Activated CD4-positive, CD25-positive, alpha-beta regulatory T cell treated with anti-CD3 and anti-CD28 coated beads, Interleukin-2, amount 50 U/mL, for 16 hours (primary cell): ENCODE measurements at places on chromosomes 7 and 10.

GRCh38 chr10:75358835-75359421 lies 42.6 kb downstream of the ZNF503 start:
- no peak for DNase-seq

- no peak for DNase-seq
Observed at GRCh38 chr7:94656925-94657731, 1.2 kb upstream of the SGCE start.

DNA sequence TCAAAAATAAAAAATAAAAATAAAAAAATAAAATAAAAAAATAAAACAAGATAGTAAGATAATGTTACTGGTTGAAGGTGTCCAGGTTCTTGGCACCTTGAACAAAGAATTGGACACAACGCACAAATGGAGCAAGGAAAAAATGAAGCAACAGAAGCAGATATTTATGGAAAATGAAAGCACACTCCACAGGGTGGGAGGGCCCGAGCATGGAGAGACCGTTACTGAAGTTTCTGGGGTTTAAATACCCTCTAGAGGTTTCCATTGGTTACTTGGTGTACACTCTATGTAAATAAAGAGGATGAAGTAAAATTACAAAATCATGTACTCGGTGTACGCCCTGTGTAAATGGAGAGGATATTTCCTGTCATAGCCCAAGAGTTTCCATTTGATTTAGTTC lies 15.7 kb upstream of the PFKP start:
- no peak for DNase-seq

GRCh38 chr7:157016352-157017041 lies 6.0 kb upstream of the MNX1 start:
- no peak for DNase-seq

DNA sequence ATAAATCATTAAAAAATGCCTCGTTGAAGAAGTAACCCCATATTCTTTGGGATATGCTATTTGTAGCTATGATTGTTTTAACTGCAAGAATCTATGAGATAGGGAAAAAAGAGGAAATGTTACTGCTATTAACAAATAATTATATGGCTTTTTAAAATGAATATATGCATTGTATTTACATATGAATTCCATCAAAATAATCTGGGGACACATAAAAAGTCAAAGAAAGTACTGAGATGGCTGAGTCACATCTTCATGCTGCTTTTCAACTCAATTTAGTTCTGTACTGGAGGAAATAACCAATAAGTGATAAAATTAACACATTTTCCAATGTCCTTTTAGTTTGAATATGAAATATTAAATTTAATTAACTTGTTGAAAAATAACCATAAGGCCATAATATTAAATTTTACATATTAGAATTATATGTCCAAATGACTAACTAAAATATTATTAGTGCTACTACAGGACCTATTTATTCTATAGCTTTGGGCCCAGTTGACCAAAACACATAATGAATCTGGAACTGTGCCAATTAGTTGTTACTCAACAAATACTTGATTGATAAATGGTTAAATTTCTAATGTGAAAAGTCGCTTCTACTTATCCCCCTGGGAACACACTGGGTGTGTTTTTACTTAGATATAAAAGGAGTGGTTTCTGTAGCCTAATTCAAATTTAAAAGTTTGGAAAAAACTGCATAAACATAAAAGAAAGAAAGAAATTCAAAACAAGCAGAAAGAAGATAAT lies 214.6 kb upstream of the PFKP start:
- DNase-seq = no peak

GRCh38 chr10:113641702-113642101 lies 22.1 kb downstream of the NRAP start:
- DNase-seq = no peak

GRCh38 chr10:102729029-102730026 lies 14.4 kb upstream of the WBP1L start:
- DNase-seq = no peak

GRCh38 chr7:19284596-19285300 lies 139.5 kb upstream of the FERD3L start:
- DNase-seq = no peak
